B cell (primary cell): ENCODE measurements at places on chromosomes 7 and 10. TPM values are rescaled to one million over a fixed set of nuclear protein-coding genes. Genes with fewer than 3 reads are reported as not detected.

- H3K4me3 ChIP-seq = no peak overlapping the region
- H3K4me1 ChIP-seq = no peaks in the 10 kb centered on the region
- H3K27ac ChIP-seq = no peak overlapping the region
- no peaks in the 10 kb centered on the region for H3K36me3 ChIP-seq
Measured at GRCh38 chr10:104559935-104560334, 81.2 kb upstream of the SORCS3 start.

- no peaks in the 10 kb centered on the region for H3K4me1 ChIP-seq
- no peak for DNase-seq
- H3K27ac ChIP-seq = no peak overlapping the region
- H3K27me3 ChIP-seq = no peaks in the 10 kb centered on the region
Measured at GRCh38 chr10:114295393-114295792, 56.3 kb downstream of the VWA2 start.

GRCh38 chr10:42477170-42477569 lies 161.2 kb downstream of the ZNF33B start:
- H3K4me3 ChIP-seq = no peak overlapping the region
- no peak for DNase-seq
- H3K4me1 ChIP-seq = no peaks in the 10 kb centered on the region
- no peaks in the 10 kb centered on the region for H3K27me3 ChIP-seq
- no peaks in the 10 kb centered on the region for H3K36me3 ChIP-seq

DNA sequence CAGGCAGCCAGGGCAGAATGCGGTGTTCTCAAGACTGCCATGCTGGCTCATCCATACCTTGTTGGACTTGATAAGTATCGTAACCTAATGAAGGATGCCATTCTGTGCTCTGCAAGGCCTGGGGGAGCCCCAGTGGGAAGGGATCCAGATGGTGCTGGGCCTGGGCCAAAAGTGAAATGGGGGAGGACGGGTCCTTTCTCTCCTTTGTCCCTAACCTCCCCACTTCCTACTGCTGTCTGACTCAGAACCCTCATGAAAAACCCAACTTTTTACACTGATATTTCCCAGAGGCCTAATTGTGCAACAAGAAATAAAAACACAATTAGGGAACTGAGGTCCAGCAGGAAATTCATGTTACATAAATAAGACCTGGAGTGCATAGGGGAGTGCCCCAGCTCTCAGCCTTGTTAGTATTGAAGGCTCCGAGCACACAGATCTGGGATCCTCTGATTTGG lies 193.7 kb upstream of the SVIL start:
- H3K4me3 ChIP-seq = no peak overlapping the region
- no peaks in the 10 kb centered on the region for H3K4me1 ChIP-seq
- no peak for DNase-seq
- no peak overlapping the region for H3K27ac ChIP-seq
- no peaks in the 10 kb centered on the region for H3K27me3 ChIP-seq

Gene GJD4
- polyA plus RNA-seq = not detected in 2 replicates
